ENCODE measurements at places on chromosomes 16 and 17.

DNA sequence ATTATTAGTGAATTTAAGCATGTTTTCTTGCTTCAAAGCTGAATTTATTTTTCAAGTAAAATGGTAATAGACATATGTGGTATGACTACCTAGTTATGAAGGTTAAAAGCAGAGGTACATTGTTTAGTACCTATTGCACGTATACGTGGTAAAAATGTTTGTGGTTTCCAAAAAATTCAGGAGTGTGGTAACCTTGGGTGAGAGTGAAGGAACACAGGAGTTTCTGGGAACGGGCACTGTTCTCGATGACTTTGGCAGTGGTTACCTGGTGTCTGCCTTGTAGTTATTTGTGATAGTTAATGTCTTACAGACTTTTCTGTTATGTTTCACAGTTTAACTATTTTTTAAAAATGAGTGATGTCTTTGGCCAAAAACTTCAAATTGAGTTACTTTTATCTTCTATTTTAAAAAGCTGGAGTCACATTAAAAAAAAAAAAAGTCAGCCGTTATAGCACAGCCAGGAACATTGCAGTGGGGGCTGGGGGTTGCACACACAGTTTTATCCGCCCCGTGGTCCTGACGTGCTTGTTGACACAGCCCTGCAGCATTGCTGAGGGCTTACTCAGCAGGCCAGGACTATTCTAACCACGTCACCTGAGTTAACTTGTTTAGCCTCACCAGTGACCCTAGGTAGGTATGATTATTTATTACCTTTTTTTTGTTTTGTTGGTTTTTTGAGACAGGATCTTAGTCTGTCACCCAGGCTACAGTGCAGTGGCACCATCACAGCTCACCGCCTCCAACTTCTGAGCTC, 10.9 kb downstream of the JPT2 start:
- DNase-seq: no peak

GRCh38 chr17:39767147-39767546, 29.4 kb downstream of the GRB7 start:
- no peak for DNase-seq

GRCh38 chr16:14002416-14002990, 68.6 kb upstream of the MRTFB start:
- DNase-seq: no peak

DNA sequence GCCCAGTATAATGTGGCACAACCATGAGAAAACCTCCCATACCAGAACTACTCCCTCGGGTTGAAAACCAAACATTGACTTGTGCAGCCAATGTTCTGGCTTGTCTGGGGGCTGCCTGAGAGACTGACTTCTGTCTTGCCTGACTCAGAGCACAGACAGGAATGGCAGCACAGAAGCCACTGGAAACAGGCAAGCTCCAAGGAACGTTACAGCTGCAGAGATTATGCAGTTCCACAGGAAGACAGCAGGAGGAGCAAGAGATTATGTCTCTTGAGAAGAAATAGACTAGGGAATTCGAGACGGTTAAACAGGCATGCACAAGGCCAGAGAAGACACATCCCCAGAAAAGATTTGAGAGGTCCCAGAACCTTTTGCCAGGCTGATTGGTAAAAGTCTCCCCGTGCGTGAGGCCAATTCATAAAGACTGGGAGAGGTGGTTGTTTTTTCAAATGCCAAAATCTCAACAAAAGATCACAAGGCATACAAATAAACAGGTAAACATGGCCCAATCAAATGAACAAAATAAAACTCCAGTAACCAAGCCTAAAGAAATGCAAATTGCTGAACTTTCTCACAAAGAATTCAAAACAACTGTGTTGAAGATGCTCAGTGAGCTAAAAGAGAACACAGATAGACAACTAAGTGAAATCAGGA, 90.6 kb upstream of the CDH5 start:
- DNase-seq: peak; percentile 8

GRCh38 chr16:50151322-50151721, 1.8 kb upstream of the TENT4B start:
- no peak for DNase-seq

- DNase-seq: no peak
These were observed 803 bp downstream of the APOBR start for GRCh38 chr16:28495098-28495793.

Data from T-helper 2 cell (primary cell).